T-helper 9 cell (primary cell): ENCODE measurements at places on chromosomes 6 and 20.

GRCh38 chr6:105402090-105402938, 568 bp downstream of the PREP start:
- DNase-seq: no peak

DNA sequence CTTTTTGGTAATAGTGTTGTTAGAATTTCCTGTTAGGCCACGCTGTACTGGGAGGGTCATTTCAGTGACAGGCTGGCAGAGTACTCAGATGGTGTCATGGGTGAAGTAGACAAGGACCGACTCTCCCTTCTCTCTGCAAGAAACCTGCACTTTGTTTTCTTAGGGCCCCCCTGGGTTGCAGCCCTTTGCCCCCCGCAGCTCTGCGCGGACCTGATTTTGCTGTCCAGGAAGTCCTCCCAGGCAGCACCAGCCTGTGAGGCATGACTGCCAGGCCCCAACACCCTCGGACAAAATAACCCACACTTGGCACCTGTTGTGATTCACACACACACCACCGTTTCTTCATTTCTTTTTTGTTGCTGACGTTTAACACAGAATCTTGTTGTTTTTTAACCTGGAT, 21.8 kb upstream of the CLDN20 start:
- DNase-seq: no peak

DNA sequence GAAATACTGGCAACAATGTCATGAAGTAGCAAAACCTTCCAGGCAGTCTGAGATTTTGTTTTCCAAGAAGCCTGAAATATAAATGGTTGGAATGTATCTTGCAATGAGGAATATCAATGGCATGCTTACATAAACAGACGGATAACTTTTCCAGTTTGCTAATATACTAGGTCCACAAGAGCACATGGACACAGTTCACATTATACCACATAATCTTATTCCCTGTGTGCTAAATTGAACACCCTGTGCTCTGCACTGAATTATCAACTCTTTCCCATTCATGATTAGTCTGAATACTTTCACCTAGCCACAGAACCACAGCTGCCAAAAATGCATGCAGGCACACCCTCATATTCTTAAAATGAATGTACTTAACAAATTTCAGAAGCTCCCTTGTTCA, 274.3 kb downstream of the COL12A1 start:
- DNase-seq: no peak

DNA sequence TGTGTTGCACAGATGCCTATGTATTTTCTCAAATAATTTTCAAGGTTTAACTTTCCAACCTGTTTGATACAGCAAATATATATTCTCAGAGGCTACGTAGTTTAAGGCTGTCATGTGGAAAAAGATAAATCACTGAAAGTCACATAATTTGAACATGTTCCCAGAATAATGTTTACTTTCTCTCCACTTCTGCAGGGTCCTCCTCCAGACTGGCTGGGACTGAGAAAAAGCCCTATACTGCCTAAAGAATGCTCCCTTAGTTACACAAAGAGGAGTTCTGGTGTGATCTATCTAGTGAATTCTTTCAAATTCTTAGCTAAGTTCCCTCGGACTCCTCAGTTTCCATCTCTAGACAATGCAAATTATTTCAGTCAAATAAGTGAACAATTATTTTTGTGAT, 411.0 kb downstream of the C6orf118 start:
- DNase-seq: no peak

DNA sequence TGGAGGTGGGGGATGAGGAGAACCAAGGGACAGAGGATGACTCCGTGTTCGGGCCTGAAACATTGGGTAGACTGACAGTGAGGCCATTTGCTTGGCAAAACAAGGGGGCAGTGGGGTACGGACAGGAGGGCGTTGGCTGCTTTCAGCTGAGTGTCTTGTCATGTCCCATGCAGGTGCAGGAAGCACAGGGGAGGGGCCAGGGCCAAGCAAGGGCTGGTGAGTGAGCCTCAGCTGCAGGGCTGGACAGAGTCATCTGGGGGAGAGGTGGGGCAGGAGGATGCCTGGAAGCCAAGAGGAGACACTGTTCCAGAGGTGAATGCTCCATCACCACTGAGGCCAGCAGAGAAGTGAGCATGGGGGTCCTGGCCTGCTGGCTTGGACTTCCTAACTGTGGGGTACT, 78.4 kb downstream of the ERMARD start:
- no peak for DNase-seq

- DNase-seq: no peak
Measured at GRCh38 chr20:43238833-43239232, 49.1 kb upstream of the PTPRT start.

- DNase-seq: no peak
Measured at GRCh38 chr6:83854001-83854501, 891 bp downstream of the RIPPLY2 start.

- no peak for DNase-seq
Measured at GRCh38 chr20:33407251-33407650, 5.9 kb upstream of the CDK5RAP1 start.

DNA sequence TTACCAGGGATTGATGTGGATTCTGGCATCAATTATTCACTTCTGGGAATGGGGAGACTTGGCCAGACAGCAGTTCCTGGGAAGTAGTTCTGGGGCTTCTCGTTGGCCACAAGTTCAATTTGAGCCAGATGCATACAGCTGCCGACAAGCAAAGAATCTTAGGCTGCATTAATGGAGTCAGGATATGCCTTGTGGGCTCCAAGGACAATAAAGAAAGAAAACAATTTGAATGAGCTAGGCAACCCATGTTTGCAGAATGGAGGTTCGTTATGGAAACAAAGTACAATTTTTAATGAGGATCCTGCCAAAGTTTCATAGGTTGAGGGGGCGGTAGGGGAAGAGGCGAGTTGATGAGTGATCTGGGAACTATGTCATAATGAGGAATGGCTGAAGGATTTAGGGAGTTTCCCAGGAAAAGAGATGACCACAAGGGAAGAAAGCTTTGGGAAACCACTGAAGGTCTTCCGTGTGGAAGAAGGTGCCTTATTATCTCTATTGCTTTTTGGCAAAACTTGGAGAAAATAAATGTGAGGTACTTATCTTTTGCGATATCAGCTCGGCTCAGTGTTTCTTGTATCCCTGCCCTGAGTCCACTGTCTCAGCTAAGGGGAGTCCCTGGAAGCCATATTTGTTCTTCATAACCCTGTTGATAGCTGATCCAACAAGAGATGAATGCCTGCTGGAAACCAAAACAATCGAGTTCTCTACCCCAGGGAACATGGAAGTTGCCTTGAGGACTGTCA, 181.0 kb upstream of the ZNF217 start:
- no peak for DNase-seq

DNA sequence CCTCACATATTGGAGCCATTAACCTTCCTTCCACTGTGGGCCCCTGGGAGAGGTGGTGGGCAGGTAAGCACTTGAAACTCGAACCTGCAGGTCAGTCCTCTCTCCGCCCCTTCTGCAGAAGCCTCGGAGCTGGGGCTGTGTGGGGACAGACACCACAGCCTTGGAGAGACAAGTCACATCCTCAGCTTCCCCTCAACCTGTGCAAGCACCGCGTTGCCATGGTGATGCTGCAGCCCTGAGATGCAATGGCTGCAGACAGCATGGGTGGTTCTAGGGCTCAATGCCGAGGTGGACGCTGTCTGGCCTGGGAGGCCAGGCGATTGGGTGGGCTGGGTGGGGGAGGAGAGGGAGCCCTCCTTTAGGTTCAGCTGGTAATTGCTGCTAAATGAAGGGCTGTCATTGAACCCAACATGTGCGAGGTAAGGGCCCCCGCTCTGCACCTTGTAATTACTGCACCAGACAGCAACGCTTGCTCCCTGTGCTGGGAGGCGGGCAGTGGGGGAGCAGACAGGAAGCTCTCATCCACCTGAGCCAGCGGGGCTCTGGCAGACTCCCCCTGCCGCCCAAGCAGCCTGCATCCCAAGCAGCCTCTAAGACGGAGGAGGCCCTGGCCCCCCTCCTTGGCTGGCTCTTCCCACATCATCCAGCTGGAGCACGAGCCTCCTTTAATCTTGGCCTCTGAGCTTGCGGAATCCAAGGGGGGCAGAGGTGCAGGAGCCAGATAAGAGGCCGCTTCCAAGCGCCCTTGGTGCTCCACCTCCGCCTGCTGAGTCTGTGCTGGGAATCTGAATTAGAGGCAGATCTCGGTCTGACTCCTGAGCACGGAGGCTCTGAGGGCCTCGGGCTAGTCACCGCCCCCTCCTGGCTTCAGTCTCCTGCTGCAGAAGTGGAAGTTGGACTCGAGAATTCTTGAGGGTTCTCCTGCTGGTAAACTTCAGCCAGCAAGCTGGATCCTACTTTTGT, 39.8 kb upstream of the CDH22 start:
- DNase-seq: no peak

GRCh38 chr6:75943381-75943780, 129.1 kb downstream of the IMPG1 start:
- no peak for DNase-seq

- DNase-seq: no peak
Measured at GRCh38 chr6:19841181-19841580, 4.0 kb downstream of the ID4 start.

DNA sequence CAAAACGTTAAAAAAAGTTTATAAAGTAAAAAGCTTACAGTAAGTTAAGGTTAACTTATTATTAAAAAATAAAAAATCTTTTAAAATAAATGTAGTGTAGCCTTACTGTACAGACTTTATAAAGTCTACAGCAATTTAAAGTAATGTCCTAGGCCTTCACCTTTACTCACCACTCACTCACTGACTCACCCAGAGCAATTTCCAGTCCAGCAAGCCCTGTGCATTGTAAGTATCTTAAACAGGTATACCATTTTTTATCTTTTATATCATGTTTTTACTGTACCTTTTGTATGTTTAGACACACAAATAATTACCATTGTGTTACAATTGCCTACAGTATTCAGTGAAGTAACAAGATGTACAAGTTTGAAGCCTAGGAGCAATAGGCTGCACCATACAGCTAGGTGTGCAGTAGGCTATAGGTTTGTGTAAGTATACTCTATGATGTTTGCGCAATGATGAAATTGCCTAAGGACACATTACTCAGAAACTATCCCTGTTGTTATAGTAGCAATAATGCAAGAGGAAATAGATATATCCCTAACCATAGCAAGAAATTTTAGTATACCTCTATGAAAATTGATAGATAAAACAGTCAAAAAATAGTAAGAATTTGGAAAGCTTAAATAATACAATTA, 39.5 kb downstream of the FBXO5 start:
- DNase-seq: no peak

DNA sequence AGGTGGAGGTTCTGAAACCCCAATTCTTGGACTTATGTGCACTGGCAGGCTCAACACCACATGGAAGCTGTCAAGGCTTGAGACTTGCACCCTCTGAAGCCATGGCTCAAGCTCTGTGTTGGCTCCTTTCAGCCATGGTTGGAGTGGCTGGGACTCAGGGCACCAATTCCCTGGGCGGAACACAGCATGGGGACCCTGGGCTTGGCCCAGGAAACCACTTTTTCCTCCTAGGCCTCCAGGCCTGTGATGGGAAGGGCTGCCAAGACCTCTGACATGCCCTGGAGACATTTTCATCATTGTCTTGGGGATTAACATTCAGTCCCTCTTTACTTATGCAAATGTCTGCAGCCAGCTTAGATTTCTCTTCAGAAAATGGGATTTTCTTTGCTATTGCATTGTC, 26.2 kb upstream of the CLDN20 start:
- no peak for DNase-seq

GRCh38 chr6:41538556-41539182, 7.5 kb upstream of the FOXP4 start:
- no peak for DNase-seq

- no peak for DNase-seq
Measured at GRCh38 chr6:28117386-28118050, 6.9 kb upstream of the ZSCAN16 start.

- no peak for DNase-seq
Measured at GRCh38 chr20:54228841-54229240, 21.0 kb downstream of the PFDN4 start.

DNA sequence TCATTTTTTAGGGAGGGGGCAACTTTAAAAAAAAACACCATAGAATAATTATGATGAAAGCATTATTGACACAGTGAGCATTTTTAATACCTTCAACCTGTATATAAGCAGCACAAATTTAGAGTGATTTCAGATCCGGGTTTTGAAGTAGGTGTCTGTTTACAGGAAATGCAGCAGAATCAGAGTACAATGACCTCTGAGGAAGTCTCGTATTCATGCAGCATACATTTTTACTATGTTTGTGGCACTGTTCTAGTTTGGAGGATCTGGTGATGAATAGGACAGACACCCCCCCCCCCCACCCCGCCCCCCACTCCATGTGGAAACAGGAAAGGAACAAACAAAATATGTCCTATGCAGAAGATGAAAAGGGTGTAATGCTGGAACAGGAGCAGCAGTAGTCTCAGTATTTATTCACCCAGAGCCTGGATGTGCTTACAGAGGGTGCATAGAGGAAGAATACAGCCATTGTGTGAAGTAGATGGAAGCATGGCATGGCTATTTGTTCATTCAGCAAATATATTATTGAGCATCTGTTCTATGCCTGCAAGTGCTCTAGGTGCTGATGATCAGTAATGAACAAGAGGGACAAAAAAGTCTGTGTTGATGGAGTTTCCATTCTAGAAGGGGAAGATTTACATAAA, 19.7 kb downstream of the VAPB start:
- no peak for DNase-seq

- DNase-seq: peak; percentile 8
Measured at GRCh38 chr6:30814146-30815040, 69.9 kb upstream of the DDR1 start.

DNA sequence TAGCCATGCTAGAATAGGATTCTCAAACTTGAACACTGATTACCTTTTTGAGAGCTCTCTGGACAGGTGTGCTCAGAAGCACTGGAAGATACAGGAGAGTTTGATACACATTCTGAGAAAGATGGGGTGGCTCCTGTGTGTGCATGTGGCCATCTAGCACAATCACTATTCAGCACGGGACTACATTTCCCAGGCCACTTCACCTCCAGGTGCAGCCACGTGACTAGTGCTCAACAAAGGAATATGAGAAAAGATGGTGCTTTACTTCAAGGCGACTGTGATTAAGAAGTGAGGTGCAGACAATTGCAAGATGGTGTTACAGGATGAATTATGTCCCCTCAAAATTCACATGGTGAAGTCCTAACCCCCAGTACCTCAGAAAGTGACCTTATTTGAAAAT, 103.8 kb downstream of the BACH2 start:
- DNase-seq: no peak

- DNase-seq: no peak
Measured at GRCh38 chr6:111449129-111449528, 33.9 kb downstream of the REV3L start.

GRCh38 chr6:165873976-165874375, 210.9 kb upstream of the PDE10A start:
- no peak for DNase-seq

DNA sequence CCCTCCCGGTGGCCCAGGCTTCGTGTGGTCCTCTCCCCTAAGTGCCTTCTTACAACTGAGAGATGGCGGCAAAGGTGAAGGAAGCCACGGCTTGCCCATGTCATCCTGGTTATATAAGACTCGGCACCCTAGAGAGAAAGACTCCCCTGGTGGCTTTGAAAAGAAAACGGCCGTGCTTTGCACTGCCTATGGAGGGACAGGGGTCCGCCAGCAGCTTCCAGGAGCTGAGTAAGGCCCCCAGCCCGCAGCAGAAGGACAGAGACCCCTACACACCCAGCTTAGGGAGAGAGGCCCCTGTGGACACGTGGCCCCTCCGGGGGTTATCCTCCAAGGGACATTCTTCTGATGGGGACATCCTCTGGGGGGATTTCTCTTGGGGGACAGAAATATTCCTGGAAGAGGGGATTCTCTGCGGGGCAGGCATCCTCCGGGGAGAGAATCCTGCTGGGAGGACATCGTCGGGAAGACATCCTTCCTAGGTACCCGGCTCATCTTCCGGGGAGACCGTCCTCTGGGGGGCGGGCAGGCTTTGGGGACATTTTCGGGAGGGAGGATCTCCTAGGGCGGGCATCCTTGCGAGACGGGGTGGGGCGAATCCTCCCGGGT, 511 bp upstream of the OGFR start:
- no peak for DNase-seq

GRCh38 chr20:47117371-47117770, 222.7 kb downstream of the EYA2 start:
- no peak for DNase-seq
